Naive thymus-derived CD8-positive, alpha-beta T cell (primary cell): ENCODE measurements at places on chromosomes 12 and 14. TPM values are rescaled to one million over a fixed set of nuclear protein-coding genes. Genes with fewer than 3 reads are reported as not detected.

SLC5A8 gene
- not detected for total RNA-seq

DNA sequence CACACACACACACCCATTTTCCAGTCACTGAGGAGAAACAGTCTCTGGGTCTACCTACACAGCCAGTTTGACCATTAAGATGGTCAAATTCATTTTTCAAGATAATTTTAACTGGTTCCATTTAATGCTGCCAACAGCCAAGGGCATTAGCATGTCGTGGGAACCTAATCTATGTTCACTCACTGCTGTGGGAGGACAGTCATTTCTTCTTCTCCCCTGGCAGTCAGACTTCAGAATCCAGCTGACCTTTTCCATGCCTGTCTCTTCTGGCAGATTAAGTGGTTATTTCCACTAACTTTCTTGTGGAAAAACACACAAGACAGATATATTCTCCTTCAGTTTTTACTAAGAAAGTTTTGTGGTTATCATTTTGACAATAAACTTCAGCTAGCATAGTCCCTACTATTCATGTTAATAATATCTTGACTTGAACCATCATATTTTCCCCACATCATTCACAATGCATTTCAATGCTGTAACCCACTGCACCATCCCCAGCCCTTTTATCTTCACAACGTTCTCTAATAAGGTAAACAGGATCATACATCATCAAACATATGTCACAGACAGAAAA, 82.2 kb downstream of the DAD1 start:
- peaks cover 77% of the 10 kb centered on the region for H3K4me1 ChIP-seq
- H3K27me3 ChIP-seq = no peaks in the 10 kb centered on the region
- peak overlapping the region; percentile 99 for H3K27ac ChIP-seq
- peak overlapping the region; percentile 80 for H3K4me3 ChIP-seq
- peaks cover 20% of the 10 kb centered on the region for H3K36me3 ChIP-seq
- DNase-seq = no peak

GRCh38 chr12:111407377-111408115, 1.8 kb downstream of the SH2B3 start:
- H3K4me3 ChIP-seq = peak overlapping the region; percentile 90
- no peaks in the 10 kb centered on the region for H3K27me3 ChIP-seq

GRCh38 chr12:66392266-66392915, 90.1 kb downstream of the HELB start:
- peaks cover 33% of the 10 kb centered on the region for H3K4me1 ChIP-seq
- H3K27ac ChIP-seq = no peak overlapping the region
- H3K4me3 ChIP-seq = no peak overlapping the region
- peaks cover 84% of the 10 kb centered on the region for H3K27me3 ChIP-seq
- H3K36me3 ChIP-seq = peaks cover 8% of the 10 kb centered on the region
- DNase-seq = no peak

DNA sequence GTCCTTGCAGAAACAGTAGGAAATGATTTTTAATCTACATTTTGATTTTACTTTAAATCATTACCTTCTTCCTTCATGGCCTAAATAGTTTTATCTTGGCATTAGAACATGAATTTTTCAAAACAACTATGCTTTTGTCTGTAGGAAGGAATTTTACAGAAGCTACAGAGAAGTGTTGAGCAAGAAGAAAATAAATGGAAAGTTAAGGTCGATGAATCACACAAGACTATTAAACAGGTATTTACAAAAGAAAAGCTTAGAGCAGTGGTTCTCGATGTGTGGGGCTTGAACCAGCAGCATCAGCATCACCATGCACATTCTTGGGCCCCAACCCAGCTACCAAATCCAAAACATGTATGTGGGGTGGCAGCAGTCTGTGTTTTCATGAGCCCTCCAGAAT, 91.6 kb downstream of the KTN1 start:
- no peaks in the 10 kb centered on the region for H3K4me1 ChIP-seq
- H3K36me3 ChIP-seq = peaks cover 8% of the 10 kb centered on the region
- H3K27me3 ChIP-seq = no peaks in the 10 kb centered on the region
- no peak for DNase-seq
